Activated T-cell treated with anti-CD3 and anti-CD28 coated beads, Interleukin-2, amount 50 U/mL, for 24 hours (primary cell): ENCODE measurements at places on chromosomes 16 and 17.
A peak's percentile ranks its signal among the peaks of the same experiment; 100 is the strongest.

DNA sequence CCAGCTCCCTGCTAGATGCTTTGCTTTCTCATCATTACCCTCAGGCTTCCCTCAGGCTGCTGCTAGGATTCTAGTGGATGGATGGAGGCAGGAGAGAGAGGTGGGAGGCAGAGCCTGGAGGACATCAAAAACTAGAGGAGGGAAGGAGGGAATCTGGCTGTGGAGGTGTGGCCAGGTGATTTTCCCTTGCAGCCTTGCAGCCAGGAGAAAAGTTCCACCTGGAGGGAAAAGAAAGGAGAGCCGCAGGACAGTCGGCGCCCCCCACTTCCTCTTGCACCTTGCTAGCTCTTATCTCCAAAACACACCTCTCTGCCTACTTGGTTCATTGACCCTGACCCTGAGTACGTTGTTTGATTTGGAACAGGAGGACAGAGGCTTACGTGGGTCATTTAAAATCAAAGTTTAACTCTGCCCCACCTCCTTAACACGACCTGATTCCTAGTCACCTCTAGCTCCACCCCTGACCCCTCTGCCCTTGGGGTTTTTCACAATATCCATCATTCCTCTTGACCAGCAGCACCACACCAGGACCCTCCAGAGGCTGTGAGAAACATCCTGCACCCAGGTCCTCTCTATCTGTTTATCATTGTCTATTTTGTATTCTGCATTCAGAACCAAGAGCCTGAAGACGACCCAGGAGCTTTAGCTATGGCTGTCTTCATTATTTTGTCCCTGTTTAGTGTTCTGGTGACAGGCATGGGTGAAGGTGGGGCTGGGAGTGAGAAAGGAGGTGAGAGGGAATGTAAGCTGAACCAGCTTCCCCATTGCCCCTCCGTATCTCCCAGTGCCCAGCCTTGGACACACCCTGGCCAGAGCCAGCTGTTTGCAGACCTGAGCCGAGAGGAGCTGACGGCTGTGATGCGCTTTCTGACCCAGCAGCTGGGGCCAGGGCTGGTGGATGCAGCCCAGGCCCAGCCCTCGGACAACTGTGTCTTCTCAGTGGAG, 15.9 kb downstream of the AOC3 start:
- DNase-seq: no peak

- DNase-seq: no peak
These were observed 17.5 kb downstream of the CACNG3 start for GRCh38 chr16:24273508-24274182.

DNA sequence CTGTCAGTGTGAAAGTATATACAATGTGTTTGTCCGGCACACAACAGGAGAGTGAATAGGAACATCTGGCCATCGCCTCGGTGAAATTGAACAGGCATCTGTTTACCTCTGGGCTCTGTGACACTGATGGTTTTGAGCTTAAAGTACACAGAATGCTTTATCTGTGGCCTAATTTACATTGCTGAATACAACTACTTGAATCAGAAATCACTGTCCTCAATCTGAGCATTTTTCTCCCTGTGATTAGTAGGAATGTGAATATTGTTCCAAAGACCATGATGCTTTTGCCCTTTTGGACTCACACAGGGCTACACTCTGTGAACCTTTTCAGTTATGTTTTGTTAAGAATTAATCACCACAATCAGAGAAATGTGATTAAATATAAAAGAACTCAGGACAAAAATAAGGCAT, 323.0 kb upstream of the TBX2 start:
- DNase-seq: no peak

- no peak for DNase-seq
These were observed 3.3 kb upstream of the TEDC2 start for GRCh38 chr16:2456551-2457153.

DNA sequence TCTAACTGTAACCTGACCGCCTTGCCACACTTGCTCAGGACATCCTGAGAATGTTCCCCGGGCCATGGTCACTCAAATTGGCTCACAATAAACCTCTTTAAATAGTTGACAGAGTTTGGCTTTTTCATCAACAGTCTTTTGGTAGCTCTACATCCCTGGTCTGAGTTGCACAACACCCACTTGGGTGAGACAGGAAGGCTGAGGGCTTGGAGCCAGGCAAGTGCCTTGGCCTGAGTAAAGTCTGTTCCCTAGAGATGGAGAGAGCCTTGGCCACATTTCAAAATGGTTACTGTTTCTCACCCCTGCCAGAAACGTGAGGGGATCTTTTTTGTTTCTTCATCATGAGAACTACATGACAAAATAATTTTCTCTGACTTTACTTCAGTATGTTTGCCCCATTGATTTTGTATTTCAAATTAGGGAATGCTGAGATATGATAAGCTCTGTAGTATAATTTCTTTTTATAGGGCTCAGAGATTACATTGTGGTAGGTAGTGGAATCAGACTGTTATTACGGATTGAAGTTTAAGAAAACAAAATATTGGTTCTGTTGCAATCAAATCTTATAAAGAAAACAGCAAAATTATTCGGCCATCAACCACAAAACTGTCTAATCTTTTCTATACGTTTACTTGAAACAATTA, 53.9 kb upstream of the NETO2 start:
- DNase-seq: no peak

DNA sequence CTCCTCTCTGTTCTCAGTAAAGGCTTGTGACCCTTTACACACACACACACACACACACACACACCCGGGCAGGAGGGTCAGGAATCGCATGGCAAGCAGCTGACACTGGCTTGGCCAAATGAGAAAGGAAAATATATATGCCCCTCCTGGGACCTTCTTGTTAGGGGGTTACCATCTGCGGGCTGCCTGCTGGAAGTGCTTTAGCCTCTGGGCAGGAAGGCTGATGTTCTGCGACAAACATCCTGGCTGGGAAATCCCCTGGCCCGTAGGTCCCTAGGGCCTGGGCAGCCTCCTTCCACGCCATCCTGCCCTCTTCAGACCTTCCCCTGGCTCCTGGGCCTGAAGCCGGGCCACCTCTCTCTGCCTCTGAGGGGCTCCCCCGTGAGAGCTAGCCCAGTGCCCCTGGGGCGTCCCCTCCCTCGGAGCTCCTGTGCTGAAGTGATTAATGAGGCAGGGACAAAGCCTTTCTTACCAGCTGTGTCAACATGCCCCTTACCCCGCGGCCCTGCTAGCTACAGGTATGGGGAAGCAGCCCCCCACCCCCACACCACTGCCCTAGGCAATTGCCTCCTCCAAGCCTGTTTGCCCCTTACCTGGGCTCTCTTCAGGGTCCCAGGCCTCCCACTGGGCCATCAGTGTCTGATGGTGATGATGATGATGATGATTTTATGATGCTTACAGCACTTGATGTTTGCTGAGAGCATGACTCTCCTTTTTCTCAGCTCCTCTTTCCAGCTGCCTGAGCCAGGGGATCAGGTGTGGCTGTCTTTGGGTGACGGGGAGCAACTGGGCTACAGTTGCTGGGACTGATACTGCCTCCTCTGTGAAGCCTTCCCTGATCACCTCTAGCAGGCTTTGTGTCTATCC, 32.8 kb upstream of the ETV4 start:
- peak; percentile 42 for DNase-seq

GRCh38 chr17:74429604-74430384, 2.1 kb upstream of the GPRC5C start:
- no peak for DNase-seq

DNA sequence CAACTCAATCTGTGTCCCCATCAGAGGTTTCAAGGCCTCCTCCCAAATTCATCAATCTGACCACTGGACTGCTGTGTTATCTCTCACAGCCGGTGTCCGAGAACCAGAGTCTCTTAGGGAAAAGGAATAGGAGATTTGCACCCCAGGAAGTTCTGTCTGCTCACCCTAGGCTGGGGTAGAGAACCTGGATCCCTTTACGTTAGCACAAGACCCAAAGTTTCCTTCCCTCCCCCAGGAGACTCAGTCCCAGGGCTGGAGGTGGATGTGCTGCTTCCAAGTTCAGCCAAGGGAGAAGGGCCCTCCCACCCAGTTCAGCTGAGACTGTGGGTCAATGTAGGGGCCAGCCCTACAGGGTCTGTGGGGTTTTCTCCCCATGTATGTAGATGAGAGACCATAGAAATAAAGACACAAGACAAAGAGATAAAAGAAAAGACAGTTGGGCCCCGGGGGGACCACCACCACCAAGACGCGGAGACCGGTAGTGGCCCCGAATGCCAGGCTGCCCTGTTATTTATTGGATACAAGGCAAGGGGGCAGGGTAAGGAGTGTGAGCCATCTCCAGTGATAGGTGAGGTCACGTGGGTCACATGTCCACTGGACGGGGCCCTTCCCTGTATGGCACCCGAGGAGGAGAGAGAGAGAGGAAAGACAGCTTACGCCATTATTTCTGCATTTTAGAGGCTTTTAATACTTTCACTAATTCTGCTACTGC, 22.7 kb upstream of the OR1F1 start:
- DNase-seq: no peak

- DNase-seq: peak; percentile 83
These were observed 10.3 kb upstream of the MSL1 start for GRCh38 chr17:40111221-40112128.

- DNase-seq: no peak
These were observed 190.9 kb upstream of the CDH5 start for GRCh38 chr16:66175636-66176035.

DNA sequence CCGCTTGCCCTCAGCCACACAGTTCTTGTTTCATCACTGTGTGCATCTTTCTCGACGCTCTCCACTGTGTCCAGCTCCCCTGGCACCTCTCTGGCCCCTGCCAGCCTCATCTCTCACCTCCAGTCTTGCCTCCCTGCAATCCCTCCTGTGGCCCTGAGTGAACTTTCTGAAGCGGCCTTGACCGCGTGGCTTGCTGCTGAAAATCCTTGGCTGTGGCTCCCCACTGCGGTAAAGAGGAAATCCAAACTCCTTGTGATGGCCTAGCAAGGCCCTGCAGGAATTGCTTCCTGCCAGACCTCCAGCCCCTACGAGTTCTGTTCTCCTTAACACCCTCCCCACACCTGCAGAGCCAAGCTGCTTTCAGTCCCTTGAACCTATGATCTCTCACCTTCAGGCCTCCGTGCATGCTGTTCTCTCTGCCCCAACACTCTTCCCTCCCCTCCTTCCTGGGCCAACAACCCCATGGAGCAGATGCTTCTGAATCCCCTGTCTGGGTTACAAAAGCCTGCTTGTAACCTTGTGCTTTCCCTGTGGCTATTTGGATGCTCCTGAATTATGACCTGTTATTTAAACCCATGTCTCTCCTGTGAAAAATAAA, 33.6 kb upstream of the BRD7 start:
- DNase-seq: no peak

DNA sequence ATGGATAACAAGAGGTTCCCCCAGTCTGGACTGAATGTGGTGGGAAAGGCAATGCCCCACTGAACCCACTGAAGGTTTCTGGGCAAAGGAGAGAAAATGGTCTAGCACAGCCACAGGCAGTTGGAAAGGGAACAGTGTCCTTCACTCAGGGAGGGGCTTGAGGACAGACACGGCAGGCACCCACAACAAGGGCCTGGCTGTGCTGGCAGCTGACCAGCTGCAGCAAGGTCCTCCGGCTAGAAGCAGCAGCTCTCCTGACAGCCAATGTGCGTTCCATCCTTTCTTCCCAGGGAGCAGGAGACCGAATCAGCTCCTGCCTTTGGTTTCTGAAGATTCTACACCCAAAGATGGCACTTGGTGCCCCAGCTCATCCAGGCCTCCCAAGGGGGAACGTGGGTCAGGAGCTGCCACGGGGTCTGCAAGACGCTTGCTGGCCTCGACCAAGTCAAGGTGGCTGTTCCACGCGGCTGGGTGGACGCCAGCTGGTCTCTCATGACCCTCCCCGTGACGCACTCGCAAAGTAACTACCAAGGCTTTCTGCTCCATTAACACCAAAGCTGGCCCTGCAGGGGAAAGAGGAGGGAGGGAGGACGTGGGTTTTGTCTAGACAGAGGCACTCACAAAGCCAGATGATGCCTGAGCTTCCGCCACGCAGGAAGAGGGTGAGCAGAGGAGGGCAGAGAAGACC, 11.1 kb downstream of the ABR start:
- DNase-seq: no peak

GRCh38 chr16:81143921-81144471, 47.8 kb upstream of the GCSH start:
- no peak for DNase-seq

DNA sequence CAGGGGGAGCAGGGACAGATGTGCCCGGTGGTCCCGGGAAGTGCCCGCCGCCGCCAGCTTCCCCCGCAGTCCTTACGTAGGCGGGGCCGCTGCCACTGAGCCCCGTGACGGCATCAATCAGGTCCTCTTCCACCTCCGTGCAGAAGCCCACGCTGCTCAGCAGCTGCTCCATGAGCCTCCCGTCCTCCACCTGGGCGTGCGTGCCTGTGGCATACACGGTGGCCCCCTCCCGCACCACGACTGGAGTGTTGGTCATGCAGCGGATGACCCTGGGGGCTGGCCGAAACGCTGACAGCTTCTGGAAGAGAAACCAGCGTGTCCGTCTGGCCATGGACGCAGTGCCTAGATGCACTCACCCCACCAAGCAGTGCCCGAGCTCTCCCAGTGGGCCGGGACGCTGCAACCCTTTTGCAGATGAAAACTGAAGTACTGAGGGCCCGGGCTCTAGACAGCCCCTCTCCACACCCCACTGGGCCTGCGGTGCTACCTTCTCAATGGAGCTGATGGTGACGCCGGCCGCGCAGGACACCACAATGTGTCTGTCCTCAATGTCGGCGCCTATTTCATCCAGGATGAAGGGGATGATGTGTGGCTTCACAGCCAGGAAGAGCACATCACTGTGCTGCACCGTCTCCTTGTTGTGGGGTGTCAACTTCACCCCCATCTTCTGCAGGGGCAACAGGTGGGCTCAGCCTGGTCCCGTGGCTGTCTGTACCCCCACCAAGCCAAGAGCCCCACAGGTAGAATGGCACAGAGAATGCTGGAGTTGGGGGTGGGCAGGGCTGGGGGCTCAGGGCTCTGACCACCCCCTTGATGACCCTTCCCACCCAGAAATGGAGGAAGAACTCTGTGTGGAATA, 2.0 kb downstream of the PYCR1 start:
- DNase-seq: no peak

- no peak for DNase-seq
These were observed 16.7 kb upstream of the KCNJ12 start for GRCh38 chr17:21359483-21359840.

GRCh38 chr17:75639771-75640555, 6.7 kb downstream of the SMIM5 start:
- no peak for DNase-seq

DNA sequence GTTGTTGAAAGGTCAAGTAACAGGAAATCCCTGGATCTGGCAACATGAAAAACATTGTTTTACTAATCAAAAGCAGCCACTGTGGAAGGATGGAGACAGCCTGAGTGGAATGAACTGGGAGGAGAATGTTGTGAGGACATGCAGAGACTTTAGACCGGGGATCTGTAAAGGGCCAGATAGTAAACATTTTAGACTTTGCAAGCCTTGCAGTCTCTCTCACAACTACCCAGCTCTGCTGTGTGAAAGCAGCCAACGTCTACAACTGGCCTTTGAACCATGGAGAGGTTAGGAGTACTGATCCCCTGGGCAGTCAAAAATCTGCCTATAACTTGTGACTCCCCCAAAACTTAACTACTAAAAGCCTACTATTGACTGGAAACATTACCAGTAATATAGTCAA, 41.5 kb upstream of the TOM1L1 start:
- DNase-seq: no peak

DNA sequence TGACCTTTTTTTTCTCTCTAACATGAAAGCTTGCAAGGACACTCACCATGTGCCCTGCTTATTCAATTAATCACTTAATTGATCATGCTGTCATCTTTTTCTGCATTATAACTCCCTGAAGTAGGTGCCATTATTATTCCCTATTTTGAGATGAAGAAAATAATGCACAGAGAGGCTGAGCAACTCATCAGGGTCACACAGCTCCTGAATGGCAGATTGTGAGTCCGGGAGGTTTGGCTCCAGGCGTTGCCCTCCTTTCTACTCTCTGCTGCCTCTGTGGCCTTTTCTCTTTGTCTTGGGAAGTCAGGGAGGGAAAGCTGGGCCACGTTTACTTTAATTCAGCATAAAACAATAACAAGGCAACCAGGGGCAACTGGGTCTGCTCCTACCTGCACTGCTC, 17.2 kb upstream of the N4BP1 start:
- DNase-seq: no peak
